ENCODE measurements at places on chromosomes 2 and 18.

DNA sequence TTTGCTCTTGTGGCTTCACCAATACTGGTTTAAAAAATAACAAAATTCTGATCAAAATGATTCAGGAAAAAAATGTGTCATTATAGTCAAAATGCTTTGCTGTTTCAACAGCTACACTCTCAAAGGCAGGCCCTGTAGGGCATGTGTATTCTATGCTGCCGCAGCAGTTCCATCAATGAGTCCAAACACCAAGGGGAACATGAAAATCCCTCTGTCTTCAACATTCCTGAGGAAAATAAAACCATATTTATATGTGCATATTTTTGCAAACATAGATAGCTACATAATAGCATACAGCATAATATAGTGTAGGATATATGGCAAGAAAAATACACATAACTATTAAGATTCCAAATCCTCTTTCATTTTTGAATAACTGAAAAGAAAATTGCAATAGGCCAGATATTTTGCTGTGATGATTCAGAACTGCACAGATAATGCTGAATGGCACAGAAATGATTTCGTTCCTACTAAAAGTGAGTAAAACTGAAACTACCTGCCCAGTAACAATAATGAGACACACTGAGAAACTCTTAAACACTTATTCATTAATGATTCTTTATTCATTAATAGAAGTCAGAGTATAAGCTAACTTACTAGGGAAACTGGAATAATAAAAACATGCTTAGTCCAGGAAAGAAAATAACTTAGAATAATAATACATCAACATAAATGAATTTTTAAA lies 343.8 kb downstream of the SUCLG1 start:
- no peak for DNase-seq

- DNase-seq: no peak
Measured at GRCh38 chr2:86512034-86512433, 51.2 kb downstream of the CHMP3 start.

DNA sequence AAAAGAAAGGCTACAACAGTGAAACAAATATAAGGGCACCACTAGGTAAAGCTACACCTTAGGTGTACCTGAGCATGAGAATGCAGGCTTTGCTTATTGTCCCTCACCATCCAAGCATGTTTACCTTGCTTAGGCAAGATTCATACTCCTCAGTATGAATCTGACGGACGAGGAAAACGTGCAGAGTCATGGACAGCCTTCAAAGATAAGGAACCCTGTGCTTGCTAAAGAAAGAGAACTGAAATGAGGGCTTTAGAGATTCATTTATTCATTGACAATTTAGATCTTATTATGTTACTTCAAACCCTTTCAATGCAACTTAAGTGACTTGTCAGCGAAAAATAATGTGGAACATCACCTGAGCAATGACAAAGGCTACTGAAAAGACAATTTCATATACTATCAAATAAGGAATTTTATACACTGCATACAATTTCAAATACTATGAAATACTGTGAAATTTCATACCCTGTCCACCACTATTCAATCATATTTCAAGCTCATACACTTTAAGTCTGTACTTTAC lies 21.7 kb downstream of the CLASP1 start:
- DNase-seq: no peak

- DNase-seq: no peak
Measured at GRCh38 chr2:11014026-11014425, 102.3 kb downstream of the KCNF1 start.

DNA sequence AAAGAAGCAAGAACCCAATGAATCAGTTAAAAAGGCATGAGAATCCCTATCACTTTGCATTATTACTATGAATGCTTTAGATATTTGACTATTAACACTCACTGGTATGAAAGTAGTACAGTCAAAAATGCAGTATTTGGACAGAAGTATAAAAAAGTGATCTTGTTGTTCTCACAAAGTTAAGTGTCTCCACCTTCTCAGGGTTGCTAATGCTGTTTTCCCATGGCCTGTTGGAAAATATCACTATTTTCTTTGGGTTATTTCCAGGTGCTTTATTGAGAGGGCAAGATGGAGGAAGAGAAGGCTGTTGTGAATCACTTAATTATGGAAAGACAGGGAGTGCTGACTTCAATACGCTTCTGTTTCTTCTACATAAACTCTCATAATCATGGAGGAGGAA lies 13.6 kb upstream of the CREB1 start:
- DNase-seq: no peak

GRCh38 chr2:16664052-16664731 lies 1.4 kb downstream of the CYRIA start:
- DNase-seq: no peak

DNA sequence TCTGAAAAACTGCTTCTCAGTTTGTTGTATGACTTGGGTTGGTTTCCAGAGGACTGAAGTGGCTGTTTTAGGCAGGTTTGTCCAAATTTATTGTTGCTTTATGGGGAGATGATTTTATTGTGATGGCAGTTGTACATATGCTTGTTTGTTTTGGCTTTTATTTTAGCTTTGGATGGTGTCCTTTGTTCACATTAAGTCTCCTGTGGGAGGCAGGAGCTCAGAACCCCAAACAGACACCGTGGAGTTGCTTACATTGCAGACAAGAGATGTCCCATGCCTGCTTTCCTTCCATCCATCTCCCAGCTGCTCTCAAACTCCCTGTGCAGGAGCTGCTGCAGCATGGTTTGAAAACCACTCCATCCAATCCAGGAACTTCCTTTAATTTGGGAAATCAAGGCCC lies 414.7 kb downstream of the LPIN1 start:
- no peak for DNase-seq

GRCh38 chr2:191637182-191638078 lies 40.5 kb upstream of the NABP1 start:
- no peak for DNase-seq

DNA sequence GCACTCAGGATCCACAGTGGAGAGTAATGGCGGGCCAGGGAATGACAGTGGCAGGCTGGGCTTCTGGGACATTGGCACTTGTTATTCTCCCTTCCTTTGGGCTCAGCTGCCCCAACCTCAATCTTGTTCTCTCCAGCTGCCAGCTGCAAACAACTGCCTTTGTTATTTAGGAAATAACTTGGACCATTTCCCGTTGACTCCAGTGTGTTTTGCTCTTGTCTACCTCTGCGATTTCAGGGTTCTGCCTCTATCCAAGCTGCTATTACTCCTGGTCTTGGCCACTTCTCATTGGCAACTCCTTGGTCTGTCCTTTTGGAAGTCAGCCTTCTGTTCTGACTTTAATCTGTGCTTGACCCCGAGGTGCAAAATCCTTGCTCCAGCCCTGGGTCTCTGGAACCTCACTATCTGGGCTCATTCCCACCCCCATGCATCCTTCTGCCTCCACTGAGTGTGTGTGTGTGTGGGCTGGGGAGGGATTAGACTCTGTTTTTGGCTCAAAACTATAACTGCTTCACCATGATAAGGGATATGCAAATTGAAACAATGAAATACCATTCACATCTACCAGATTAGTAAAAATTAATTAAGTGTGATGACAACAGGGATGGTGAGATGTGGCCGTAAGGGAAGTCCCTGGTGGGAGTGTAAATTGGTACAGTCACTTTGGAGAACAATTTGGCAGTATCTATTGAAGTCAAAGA lies 134.1 kb upstream of the CXCR4 start:
- no peak for DNase-seq

GRCh38 chr2:38652431-38653273 lies 13.3 kb upstream of the GALM start:
- DNase-seq: no peak

DNA sequence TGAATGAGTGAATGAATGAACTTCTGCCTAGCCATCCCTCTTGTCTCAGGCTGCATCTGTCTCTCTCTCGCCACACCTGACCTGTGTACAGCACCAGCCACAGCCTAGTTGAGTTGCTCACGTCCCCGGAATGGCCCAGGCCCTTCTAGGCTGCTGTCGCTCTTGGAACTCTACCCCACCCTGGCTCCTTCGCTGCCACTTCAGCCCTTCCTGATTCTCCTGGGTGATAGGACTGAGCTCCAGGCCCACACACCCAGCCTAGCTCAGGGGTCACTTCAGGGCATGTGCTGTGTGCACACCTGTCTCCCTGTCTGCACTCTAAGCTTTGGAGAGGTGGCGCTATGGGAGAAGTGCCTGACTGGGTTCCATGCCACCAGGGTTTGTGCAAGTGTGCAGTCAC lies 236.6 kb downstream of the GLI2 start:
- DNase-seq: no peak
